ENCODE measurements at places on chromosomes 13 and 19.

DNA sequence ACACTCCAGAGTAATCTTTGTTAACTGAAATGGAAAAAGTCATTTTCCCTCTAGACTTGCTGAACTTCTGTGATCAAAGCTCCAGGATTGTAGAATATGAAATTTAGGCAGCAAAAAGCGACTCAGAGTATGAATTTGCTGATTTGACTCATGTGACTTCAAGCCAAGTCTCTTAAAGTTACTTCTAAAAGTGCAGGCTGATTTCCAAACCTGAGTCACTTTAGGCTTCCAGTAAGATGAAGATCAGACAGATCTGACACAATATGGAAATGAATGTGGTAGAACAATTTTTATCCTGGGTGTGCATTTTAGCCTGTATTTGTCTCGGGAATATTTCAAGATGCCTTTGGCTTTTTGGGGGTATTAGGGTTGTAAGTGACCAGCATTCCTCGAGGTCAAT is 151.0 kb upstream of the TMTC4 start:
- DNase-seq = no peak

DNA sequence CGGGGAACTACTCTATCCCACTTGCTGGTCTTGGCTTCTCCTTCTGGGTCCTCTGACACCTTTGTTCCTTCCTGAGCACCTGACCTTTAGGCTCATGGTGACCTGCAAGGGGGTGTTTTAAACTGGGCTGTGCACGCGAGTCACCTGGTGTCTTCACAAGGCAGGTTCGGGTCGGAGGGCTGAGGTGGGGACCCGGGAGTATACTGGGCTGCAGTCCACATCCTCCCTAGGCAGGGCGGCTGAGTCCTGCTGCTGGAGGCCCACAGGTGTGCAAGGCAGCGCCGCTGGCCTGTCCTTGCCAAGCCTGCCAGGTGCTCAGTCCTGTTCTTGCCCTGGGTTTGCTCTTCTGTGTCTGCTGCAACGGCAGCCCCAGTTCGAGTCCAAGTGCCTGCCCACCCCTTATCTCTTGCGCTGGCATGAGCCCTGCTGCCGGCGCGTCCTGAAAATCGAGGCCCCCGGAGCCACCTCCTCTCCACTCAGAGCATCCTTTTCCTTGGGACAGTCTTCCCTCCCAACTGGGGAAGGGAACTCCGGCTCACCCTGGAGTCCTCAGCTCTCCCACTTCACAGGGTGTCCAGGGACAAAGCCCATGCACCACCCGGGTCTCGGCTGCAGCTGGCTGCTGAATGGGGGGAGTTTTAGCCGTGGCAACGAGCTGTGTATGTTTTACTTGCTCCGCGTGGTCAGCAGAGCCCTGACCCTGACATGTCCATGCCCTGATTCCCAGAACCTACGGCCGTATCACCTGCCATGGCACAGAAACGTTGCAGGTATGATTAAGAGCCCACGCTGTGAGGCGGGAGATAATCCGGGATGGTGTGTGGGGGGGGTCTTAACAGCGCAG is 193.5 kb downstream of the TEX29 start:
- no peak for DNase-seq

- DNase-seq = no peak
Observed at GRCh38 chr13:104301171-104301975, 1235.2 kb upstream of the SLC10A2 start.

DNA sequence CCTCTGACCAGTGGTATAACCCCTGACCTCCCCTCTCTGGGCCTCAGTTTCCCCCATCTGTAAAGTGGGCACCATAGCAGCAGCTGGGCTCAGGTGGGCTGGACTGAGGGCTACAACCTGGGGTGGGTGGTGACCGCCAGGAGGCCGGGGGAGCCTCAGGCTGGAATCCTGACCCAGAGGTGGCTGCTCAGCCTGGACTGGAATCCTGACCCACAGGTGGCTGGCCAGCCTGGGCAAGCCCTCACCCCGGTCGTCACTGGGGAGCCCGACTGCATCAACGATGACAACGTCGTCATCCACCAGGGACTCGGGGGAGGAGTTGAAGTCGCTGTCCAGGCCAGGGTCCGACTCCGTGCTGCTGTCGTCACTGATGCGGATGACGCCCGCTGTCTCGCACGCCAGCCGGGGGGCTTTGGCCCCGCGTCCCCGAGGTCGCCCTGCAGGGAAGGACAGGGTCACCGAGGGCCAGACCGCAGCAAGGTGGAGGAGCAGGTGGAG is 10.2 kb downstream of the GPX4 start:
- no peak for DNase-seq

DNA sequence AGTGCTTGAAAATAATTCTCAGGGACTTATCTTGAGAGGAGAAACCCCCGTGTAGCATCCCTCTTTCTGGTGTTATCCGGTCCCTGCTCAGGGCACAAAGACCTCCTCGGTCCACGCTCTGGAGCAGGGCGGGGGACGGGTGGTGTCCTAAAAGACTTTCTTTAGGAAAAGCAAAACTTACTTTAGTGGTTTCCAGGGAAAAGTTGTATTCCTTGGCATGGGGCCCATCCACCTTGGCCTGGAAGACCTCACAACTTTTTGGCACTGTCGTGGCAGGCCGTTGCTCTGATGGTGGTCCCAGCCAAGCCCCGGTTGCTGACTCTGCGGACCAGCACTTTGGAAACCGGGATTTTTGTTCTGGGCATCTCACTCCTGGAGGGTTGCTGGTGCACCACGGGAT is 2.7 kb downstream of the AMER2 start:
- DNase-seq = no peak

DNA sequence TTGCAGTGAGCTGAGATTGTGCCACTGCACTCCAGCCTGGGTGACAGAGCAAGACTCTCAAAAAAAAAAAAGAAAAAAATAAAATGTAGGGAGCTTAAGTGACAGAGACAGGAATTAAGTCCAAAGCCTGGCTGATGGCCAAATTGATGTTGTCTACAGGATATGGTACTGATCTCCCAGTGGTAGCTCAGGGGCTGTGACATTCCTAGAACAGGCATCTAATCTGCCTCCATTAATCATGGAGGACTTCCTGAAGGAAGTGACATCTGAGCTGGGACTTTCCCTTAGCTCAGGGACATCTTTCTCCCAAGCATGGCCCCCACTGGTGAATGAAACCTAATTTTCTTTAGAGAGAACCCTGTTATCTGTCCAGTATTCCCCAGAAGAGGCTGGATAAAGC is 11.4 kb upstream of the EDDM13 start:
- no peak for DNase-seq

Data from suppressor macrophage (primary cell).